ENCODE measurements at places on chromosomes 6 and 20.

GRCh38 chr6:6586671-6587526 lies 1.6 kb upstream of the LY86 start:
- DNase-seq = no peak

- no peak for DNase-seq
Observed at GRCh38 chr6:139636391-139636790, 261.9 kb upstream of the CITED2 start.

DNA sequence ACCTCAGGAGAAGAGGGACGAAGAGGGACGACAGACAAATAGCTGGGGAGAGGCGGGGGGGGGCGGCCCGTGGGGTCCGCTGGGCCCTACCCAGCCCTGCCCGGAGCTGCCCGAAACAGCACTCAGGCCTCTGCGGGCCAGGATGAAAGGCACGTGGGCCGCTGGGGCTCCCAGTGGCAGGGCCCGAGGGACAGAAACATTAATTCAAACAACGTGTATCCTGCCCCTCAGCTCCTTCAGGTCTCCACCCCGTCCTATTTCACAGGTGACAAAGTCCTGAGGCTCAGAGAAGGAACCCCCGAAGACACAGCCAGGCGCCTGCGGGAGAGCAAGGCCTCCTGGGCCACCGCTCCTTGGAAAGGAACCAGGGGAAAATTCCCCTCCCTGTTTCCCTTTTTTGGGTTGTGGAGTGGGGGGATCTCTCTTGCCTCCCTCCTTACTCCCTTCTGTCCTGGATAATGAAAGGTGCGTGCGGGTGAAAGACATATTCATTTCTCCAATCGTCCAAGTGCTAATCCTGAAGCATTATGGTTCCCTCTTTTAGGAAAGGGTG lies 93.3 kb downstream of the RNASET2 start:
- DNase-seq = no peak

GRCh38 chr20:8306937-8307336 lies 174.9 kb downstream of the PLCB1 start:
- DNase-seq = no peak

GRCh38 chr20:51010043-51010365 lies 12.9 kb downstream of the KCNG1 start:
- no peak for DNase-seq

GRCh38 chr20:63194007-63194796 lies 21.7 kb downstream of the YTHDF1 start:
- DNase-seq = no peak

Measured in COR-L47 (cell line).